ENCODE measurements at places on chromosomes 16 and 17.

DNA sequence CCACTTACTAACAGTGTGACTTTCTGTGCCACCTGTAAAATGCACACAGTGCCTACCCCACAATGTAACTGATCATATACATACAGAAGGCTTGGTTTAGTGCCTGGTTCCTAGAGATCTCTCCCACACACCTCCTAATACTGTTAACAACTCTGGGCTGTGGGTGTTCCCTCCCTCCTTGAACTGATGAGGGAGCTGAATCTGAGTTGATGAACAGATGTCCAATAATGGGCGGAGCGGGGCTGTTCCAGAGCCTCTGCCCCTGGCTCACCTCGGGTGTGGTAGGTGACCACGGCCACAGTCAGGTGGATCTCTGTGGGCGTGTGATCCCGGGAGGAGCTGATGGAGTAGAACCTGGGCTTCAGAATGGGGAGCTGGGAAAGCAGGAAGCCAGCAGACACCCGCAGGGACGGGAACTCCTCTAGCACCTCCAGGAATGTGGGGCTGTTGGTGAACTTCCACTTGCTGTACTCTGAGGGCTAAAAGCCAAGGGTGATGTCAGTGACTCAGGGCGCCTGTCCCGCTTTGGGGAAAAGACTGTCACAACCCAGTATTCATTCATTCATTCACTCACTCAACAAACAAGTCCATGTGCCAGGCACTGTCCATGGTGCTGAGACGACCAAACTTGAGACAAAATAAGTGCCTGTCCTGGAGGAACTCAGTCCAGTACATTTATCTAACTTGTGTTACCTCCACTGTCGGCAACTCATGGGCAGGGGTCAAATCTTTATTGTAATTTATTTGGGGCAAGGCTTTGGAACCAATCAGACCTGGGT is 37.6 kb downstream of the NOS2 start:
- no peak for DNase-seq

DNA sequence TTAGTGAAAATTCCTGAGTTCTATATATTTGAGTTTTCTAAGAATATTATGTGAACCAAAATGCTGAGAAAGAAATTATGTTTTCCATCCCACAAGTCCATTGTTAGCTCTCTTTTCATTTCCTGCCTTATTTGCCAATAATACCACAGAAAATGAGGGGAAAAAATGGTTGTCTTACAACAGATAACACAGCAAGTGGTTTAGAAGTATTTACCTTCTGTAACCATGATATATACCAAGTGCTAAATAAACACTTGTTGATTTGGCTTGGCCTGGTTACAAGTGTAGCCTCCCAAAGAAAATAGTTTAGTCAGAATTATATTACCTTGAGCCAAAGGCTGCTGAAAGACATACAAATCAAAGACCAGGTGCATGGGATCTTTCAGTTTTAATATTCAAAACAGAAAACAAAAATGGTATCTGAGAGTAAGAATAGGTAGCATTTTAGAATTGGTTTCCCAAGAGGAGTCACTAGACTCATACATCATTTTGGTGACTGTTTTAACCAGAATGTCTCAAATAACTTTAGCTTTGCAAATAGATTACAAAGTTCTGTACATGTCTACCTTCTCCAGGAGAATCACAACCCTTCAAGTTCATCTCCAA is 439.8 kb upstream of the DYNLRB2 start:
- DNase-seq, result no peak

- DNase-seq, result no peak
These were observed 33.7 kb downstream of the ENGASE start for GRCh38 chr17:79108232-79108850.

GRCh38 chr16:88069397-88070168 is 118.3 kb downstream of the BANP start:
- no peak for DNase-seq

DNA sequence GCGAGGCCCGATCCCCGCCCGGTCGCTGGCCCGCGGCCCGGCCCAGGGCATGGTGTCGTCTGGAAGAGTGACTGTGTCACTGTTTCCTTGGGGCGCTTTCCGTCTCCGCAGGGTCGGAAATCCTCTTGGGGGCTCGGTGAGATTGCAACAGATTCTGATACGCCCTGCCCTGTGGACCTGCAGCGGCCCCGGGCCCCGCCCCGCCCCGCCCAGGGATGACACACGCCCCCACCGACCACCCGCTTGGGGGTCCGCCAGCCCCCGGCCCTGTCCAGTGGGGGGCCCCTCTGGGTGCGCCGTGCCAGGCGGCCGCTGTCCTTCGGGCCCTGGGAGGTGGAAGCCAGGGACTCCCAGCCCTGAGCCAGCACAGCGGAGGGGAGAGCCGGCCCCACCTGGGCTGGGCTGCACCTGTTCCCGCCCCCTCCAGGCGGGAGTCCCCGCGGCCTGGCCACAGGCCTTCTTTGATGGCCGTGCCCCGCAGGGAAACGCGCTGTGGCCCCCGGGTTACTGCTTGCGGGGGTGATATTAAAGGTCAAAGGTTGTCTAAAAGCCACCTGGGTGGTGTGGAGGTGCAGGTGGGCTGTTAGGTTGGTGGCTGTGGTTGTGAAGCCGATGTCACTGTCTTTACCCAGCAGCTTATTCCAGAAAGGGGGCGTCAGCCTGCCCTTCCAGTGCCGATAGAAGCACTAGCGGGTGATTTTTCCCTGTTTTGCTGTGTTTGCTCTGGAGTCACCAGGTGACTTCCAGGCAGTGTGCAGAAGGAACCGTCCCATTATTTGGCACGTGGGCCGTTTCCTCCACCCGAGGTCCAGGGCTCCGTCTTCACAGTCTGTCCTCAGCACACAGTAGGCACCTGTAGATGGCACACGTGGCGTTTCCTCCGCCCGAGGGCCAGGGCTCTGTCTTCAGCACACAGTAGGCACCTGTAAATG is 752 bp downstream of the TBC1D24 start:
- no peak for DNase-seq

DNA sequence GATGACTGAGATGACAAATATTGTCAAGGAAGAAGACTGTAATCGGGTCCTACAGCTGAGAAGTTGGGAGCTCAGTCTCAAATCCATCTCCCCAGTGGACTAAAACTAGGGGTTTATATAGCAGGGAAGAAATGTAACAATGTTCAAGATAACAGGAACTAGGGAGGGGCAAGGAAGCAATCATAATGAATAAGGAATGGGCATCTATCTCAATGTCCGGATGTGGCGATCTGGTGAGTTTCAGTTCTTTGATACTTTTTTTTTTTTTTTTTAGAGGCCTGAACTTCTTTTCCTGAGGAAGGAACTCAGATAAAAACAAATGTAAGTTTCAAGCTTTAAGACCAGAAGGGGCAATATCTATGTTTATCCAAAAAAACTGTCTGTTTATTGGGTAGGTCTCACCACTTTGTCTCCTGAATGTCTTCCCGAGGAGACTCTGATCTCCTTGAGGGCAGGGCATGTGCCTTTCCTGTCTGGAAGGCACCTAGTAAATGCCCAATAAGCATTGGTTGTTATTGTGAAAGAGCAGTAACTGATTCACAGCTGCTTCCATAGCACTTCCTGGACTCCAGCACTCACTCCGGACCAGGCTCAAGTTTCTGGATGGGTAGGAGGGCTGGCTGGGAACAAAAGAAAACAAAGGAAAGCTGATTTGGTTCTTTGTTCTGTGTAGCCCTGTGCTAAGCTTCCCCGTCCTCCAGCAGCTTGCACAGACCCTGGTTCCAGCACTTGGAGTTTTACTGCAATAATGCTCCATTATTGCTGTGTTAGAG is 51.9 kb downstream of the MEOX1 start:
- no peak for DNase-seq

DNA sequence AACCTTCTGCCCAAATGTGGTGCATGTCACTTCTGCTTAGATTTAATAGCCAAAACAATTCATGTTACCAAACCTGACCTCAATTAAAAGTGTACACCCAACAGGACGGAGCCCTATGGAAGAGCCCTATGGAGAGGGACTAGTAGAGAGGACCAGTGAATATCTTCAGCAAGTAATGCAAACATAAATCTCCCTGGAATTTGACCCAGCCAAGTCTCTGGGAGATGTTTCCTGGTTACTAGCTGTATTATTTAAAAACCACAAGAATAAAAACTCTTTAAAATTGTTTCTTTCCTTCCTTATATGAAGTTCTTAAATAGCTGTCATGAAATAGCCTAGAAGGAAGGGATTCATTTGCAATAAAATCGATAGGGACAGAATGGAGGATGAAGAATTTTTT is 255.8 kb downstream of the CDH11 start:
- DNase-seq, result no peak

GRCh38 chr17:49835472-49835871 is 12.4 kb downstream of the TAC4 start:
- DNase-seq, result no peak

DNA sequence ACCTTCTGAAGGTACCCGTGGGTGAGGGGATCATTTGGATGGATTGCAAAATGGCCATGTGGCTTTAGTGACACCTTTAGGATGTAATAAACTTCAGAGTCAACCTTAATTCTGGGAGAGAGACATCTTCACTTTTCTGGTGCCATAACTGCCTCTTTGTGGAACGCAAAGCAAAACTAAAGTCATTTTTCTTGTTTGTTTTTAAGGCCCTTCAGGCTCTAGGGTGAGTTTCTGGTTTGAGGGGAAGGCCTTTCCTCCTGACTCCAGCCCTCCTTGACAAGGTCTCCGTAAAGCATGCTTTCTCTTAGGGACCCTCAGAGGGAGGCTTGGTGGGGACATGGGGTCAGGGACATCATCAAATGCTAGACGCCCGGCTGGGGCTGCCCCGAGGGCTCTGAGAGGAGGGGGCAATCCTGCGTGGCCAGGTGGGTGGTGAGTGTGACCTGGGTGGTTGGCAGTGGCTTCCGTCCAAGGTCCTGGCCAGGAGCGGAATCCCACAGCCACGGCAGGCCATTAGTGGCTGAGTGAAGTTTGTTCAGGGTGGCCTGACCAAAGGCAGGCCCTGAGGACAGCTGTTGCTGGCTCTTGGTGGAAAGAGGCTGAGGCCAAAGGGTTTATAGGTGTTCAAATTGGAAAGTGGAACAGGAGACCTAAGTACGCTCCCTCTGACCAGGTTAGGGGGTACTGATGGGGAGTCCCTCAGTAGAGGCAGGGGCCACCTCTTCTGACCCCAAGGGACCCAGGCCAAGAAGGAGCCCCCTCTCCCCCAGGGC is 112.2 kb downstream of the METRNL start:
- DNase-seq, result peak; percentile 5

GRCh38 chr16:80114699-80115098 is 426.1 kb upstream of the DYNLRB2 start:
- no peak for DNase-seq

GRCh38 chr17:68567035-68567434 is 34.1 kb downstream of the FAM20A start:
- no peak for DNase-seq

DNA sequence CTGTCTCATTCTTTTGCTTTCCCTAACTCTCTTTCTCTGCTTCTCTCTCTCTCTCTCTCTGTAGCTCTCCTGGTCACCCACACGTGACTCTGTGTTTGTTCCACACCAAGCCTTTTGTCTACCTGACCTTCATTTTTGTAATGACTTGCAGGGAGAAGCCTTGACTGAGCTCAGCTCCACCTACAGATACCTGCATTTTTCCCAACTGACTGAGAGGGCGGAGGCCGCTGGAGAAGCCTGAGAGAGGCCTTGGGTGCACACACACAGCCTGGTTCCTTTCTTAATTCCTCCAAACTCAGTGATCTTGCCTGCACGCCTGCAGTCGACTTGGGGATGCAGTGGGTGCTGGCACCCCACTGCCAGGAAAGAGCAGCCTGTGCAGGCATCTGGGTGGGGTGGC is 68.8 kb downstream of the LYRM1 start:
- no peak for DNase-seq

DNA sequence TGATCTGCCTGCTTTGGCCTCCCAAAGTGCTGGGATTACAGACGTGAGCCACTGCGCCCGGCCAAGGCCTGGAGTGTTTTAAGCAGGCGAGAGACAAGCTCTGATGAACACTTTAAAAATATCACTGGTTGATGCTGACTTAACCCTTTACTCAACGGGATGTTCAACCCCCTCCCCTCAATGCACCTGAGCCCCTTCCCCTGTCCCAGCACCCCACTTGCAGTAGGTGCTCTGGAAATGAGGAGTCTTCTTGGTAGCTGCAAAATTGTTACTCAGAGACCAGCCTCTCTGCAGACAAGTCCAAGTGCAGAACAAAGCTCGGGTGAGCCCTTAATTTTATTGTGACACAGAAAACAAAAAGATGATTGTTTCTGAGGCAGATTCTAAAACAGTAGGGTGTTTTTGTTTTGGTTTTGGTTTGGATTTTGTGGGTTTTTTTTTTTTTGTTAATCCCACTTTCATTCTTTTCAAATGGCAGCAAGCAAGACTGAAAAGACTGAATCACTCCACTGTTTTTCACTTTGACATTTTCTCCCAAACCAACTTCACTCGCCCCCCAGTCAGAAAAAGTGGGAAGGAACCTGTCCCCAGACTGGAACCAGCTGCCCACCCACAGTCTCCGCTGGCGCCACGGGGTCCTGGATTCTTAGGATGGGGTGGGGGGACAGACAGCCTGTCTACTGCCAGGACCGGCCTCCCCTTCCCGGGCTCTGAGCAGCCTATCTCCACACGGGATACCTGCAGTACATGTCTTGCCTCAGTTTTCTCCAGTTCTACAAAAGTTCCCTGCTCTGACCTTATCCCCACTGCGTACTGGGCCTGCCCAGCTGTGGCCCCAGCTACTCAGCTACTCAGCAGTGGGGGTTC is 5.2 kb upstream of the PLLP start:
- DNase-seq, result no peak

- no peak for DNase-seq
These were observed 1.2 kb upstream of the AMFR start for GRCh38 chr16:56426585-56426984.

GRCh38 chr16:11575223-11575589 is 11.5 kb downstream of the LITAF start:
- no peak for DNase-seq

DNA sequence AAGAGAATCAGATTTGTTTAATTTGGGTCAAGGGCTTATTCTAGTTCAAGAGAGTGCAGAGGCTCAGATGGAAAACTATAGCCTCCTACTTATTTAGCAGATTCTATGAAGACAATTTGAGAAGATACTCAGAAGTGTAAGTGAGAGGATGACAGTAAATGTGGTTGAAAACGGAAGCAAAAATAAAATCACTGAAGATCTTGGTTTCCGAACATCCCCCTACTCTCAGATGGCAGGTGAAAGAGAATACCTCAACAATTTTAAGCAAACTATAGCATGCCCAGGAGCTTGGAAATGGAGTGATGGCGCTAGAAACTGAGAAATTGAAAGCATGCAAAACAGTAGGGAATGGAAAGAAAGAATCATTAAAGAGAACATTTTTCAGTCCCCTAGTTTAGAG is 705.5 kb upstream of the CDH8 start:
- DNase-seq, result no peak

DNA sequence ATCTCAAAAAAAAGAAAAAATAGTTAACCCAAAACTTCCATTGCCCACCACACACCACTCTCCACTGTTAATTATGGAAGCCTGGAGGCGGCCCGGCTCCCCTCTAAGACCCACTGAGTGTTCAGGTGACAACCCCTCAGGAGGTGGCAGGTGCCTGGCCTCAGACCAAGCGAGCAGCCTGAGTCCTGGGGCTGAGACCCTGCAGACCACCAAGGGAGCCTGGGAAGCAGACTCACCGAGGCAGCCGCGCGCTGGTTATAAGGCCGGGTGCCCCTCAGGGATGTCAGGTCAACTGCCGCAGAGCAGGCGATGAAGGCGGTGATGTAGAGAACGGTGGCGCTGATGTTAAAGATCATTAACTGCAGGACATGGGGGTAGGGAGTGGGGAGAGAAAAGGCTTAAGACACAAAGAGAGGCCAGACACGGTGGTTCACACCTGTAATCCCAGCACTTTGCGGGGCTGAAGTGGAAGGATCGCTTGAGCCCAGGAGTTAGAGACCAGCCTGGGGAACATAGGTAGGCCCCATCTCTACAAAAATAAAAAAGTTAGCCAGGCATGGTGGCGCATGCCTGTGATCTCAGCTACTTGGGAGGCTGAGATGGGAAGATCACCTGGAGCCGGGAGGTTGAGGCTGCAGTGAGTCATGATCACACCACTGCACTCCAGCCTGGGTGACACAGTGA is 13.3 kb downstream of the ARL2BP start:
- DNase-seq, result peak; percentile 49

Measured in ascending aorta (tissue), 2 donors.